ENCODE measurements at places on chromosomes 4 and X. TPM values are rescaled to one million over a fixed set of nuclear protein-coding genes. Genes with fewer than 3 reads are reported as not detected.

DNA sequence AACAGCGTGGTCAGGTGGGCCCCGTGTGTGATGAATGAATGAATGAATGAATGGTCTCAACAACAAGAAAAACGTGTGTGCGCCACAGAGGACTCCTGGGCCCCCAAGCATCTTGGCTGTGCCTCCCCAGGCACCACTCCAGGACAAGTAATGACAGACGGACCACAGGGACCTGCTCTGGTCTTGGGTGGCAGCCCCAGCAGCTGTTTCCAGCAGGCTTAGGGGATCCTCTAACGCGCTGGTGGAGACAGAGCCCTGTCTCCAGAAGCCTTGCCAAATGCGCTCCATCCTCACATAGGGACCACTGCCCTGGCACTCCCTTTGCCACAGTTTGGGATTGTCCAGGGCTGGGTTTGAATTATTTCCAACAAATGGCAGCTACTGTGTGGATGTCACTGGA, 39.1 kb downstream of the PSAPL1 start:
- DNase-seq: no peak

DNA sequence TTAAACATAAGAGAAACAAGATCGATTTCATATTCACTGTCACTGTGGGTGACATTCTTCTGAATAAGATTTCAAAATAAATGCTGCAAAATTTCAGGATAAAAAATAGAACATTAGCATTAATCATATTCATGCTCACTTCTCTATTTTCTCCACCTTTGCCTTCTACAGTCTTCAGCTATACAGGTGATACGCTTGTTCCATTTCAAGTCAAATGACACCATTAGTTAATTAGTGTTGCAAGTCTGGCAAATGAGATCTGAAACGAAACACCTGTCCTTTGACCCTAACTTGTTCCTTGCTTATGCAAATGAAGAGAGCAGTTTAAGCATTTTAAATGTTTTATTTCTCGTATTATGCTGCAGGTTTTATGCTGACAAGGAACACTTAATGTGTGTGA, 667.5 kb upstream of the MAGEB2 start:
- no peak for DNase-seq

GRCh38 chr4:24395937-24396336, 188.4 kb downstream of the DHX15 start:
- no peak for DNase-seq

GRCh38 chr4:8504279-8505007, 63.9 kb downstream of the TRMT44 start:
- DNase-seq: no peak

- no peak for DNase-seq
Measured at GRCh38 chr4:188127214-188127874, 11.9 kb upstream of the TRIML1 start.

ADGRG4 gene
- total RNA-seq: not detected

All from activated T-cell treated with anti-CD3 and anti-CD28 coated beads, Interleukin-2, amount 50 U/mL, for 72 hours (primary cell).